ENCODE measurements at places on chromosomes 3 and 15.

- DNase-seq, result no peak
These were observed 256.7 kb upstream of the HES1 start for GRCh38 chr3:193879099-193879863.

GRCh38 chr3:109772520-109772919 lies 435.2 kb upstream of the DPPA4 start:
- DNase-seq, result no peak

- DNase-seq, result no peak
These were observed 559.6 kb upstream of the MDFIC2 start for GRCh38 chr3:70871909-70872656.

DNA sequence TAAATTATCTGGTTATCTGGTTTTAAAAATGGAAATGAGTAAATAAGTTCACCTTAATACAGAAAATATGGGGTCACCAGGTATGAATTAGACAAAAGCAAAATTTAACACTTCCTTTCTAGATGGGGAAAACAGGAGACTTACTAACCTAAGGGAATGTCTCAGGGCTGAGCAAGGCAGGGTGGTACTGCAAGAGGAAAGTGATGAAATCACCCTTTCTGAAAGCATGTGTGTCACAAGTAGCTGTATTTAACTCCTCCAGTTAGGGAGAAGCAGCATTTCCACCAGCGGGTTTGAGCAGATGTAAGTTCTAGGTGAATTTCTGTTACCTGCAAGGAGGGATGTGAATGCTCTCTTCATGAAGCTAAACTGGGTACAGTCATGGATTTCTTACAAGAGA lies 629.1 kb downstream of the MECOM start:
- DNase-seq, result no peak

- no peak for DNase-seq
These were observed 360.1 kb downstream of the SHQ1 start for GRCh38 chr3:72487946-72488737.

- DNase-seq, result no peak
These were observed 193.6 kb downstream of the CLSTN2 start for GRCh38 chr3:140128631-140129030.

- DNase-seq, result no peak
These were observed 63.6 kb downstream of the MOBP start for GRCh38 chr3:39531066-39531465.

GRCh38 chr3:95277613-95278012 lies 1214.8 kb downstream of the NSUN3 start:
- no peak for DNase-seq

DNA sequence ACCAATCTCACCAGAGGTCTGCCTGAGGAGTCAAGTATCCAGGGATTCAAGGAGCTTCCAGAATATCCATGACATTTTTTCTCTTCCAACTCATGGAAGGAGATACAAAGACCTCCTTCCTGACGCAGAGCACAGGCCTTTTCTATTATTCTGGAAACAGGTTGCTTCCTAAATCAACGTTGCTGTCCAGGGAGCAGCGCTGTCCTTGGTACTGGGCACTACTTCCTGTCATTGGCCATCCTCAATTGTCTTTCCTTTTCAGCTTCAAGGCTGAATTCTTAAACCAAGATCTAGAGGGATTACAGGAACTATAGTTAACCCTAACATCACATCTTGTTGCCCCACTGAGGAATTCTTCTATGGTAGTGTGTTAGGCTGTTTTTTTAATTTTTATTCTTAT lies 50.4 kb upstream of the TBC1D21 start:
- no peak for DNase-seq

DNA sequence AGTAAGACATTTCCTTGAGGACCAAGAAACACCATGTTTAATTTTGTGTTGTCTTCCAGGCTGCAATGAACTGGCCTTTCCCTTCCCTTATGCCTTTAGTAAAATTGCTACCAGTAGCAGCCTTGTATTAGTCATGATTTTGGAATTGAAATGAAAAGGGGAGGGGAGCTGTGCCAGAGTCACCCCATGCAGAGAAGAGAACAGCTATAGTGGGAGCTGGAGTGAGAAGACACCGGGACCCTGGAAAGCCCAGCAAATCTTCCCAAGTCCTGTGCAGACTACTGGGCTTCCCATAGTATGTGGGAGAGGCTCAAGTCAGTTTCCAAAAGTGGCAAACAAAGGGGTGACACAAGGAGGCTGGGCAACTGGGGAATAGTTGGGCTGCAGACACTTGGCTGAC lies 178.5 kb downstream of the NR1D2 start:
- DNase-seq, result no peak

GRCh38 chr3:126014252-126014651 lies 45.3 kb downstream of the ROPN1B start:
- DNase-seq, result no peak

DNA sequence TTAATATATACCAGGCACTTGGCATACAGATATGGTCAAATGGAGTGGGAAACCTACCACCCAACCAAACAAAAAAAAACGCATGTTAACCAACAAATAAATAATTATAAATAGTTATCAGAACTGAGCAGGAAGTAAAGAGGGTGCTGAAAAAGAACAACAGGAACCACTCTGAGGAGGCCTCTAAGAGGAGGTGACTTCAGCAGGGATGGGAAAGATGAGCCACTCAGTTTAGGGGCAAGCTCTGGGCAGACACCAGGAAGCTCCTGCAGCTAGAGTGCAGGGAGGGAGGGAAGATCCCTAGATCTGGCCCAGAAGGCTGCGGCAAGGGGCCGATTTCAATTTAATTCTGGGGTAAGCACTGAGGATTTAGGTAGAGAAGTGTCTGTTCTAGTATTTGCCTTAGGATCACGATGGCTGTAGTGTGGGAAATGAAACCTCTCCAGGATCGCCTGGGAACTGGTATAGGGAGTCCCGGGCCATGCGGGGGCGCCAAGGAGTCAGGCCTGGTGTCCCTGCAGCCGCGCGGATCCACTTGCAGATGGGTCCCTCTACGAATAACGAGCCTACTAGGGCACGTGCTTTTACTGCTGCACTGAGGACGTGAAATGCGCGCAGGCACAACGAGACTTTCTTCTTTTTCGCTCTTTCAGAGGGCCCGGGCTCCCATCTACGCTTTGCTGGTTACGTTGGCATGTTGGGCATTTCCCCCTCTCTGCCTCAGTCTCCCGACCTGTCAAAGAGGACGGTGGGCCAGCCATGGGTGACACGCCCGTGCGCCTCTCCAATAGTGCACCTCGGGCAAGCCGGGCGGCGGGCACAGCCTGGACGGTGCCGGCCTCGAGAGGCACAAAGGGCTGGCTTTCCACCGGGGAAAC lies 1.5 kb upstream of the LIMD1 start:
- peak; percentile 31 for DNase-seq
